DMS79 treated with DMSO at 0.1 percent for 48 hours (cell line): ENCODE measurements at places on chromosomes 3 and 15.

DNA sequence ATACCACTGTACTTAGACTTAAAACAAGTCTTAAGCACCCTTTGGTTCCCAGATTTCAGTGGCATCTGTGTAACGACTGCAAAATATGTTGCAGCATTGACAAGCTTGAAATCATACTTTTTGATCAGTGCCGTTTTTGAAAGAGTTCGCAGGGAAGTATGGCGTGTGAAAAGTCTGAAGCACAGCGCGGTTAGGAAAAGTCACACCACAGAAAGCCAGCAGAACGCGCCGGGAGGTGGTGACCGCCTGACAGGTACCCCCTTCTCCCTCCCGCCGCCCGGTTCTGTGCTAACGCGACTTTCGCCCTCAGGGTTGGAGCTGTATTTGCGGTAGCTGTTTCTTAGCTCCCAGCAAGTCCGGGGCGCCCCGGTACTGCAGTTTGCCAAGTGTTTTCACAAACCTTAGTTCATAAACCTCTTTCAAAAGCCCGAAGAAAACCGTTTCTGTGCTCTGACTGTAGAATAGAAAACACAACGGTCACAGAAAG, 481 bp upstream of the CRYBG3 start:
- DNase-seq: peak; percentile 83

DNA sequence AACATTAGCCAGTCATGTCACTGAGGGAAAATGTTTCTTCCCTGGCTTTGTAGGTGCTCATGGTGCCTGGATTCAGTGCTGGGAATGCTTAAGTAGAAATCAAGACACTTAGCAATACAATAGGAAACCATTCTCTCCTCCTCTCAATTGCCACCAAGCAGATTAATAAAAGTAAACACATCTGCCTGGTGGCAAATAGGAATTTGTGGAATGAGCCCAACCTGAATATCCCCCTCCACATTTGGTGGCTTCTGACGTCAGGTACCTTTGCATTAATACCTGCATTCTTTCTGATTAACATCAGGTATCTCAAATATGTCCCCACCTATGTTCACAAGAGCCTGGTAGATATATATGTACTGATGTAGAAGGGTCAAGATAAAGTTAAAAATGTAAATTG, 42.7 kb downstream of the PPP2R3A start:
- DNase-seq: no peak

- DNase-seq: no peak
Observed at GRCh38 chr3:16502347-16502908, 11.1 kb downstream of the RFTN1 start.

DNA sequence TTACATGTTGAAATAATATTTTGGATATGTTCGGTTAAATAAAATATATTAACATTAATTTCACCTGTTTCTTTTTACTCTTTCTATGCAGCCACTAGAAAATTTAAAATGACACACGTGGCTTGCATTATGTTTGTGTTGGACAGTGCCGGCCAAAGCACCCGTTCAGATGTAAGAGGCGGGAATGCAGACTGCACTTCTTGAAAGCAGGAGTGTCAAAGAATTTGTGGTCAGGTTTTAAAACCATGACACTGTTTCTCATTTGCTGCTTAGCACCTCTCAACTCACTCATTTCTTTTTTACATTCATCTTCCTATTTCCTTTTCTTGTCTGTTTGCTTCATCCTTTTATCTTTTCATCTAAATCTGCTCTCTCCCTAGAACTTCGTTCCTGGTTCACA, 35.3 kb upstream of the MINAR1 start:
- DNase-seq: no peak

DNA sequence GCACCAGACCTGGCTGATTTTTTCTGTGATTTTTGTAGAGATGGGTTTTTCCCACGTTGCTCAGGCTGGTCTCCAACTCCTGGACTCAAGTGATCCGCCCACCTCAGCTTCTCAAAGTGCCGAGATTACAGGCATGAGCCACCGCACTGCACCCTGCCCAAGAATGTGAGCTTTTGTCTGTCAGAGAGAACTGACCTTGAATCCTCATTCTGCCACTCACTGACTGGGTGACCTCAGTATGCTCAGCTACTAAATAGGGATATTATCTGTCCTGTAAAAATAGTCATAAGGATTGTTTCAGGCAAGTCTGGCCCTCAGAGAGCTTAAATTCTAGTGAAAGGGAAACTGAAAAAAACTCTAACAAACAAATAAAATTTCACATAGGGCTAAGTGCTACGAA, 2.1 kb upstream of the RFT1 start:
- no peak for DNase-seq

DNA sequence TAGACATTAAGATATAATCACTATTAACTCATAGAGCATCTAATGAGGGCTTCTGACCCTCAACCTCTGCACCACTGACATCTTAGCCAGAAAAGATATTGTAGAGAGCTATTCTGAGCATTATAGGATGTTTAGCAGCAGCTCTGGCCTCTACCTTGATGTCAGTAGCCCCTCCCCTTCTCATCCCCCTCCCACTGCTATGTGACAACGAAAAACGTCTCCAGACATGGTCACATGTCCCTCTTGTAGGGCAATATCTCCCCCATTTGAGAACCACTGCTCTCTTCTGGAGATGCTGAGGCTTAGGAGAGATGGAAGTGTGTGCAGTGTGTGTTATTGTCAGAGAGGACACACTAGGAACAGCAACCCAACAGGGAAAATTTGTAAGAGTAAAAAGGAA, 242.3 kb downstream of the FEZF2 start:
- DNase-seq: no peak

GRCh38 chr15:65907661-65908060, 38.4 kb downstream of the RAB11A start:
- no peak for DNase-seq

- DNase-seq: no peak
Observed at GRCh38 chr3:67723863-67724262, 69.5 kb upstream of the SUCLG2 start.

GRCh38 chr3:144564011-144564410, 592.4 kb downstream of the DIPK2A start:
- DNase-seq: no peak

DNA sequence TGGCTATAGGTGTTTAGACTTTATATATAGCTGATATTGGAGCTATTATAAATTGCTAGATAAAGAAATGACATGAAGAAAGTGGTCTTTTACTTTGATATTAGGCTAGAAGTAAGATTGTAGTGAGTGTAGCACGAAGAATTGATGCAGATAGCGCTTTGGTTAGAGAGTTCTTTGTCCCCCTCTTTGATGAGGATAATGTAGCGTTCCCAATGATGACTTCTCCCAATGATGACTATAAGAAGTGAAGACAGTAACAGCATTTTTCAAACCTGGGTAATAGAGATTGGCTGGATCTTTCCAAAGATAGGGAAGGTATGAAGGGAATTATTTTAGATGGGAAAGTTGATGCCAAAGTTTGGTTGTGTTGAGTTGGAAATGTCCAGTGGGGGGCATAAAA, 4.3 kb downstream of the MINDY2 start:
- no peak for DNase-seq

DNA sequence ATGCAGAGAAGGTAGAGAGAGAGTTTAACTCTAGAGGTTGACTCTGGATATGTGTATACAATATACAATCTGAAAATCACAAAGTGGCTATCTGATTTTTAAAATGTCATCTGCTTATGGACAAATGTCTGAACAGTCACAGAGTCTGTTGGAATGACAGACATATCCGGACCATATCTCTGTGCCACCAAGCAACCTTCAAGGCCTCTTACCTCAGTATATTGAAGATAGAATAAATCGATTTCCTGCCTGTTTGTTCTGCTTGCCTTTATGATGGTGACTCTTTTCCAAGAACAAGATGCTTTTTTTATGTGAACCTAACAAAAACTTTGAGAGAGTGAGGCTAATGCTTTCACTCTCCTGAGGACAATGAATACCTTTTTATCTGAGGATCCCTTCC, 151.1 kb downstream of the RBPMS2 start:
- DNase-seq: no peak

DNA sequence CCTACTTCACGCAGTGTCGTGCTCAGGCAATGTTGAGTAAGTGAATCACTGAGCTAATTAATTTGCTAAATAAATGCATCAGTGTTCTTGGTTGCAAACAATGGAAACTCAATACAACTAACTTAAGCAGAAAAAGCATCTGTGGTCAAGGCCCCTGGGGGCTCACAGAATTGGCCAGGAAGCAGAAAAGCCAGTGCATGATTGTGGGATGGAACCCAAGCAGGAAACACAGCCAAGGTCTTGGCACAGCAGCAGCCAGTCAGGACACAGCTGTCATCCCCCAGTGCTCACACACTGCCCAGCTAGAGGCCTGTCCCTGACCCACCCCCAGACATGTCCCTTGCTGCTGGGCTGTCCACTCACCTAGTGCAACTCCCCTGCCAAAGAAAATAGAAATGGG, 85.9 kb downstream of the AQP9 start:
- DNase-seq: no peak

GRCh38 chr3:195021692-195022091, 249.3 kb downstream of the XXYLT1 start:
- no peak for DNase-seq

DNA sequence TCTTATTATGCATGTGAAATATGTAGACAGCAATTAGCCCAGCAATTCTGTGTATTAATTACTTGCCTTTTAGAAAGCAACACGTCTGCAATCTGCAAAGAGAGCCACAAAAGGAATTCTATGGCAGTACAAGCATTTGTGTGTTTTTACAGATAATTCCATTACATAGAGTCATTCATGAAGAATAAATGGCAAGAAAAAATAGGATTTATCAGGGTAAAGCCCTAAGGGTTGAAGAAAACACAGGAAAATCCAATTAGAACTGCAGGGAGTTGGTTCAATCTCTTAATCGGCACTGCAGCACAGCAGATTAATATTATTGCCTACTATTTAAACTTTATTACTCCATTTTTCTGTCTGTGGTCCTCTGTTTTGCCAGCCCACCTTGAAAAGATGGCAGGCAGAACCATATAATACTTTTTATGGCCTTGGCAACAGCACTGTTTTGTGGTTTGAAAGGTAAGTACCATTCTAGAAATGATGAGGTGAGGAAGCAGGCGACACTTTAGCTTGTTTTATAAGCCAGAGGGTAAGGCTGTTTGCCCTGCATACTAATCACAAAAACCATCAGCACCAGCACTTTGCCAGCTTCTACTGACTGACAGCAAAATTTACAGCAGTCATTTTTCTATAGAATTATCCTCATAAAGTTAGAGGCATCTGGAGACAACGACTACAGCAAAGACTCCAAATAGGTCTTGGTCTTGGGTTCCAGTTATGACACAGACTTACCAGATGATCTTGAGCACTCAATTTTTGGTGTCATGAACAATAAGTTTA, 638.2 kb upstream of the NAALADL2 start:
- DNase-seq: no peak

DNA sequence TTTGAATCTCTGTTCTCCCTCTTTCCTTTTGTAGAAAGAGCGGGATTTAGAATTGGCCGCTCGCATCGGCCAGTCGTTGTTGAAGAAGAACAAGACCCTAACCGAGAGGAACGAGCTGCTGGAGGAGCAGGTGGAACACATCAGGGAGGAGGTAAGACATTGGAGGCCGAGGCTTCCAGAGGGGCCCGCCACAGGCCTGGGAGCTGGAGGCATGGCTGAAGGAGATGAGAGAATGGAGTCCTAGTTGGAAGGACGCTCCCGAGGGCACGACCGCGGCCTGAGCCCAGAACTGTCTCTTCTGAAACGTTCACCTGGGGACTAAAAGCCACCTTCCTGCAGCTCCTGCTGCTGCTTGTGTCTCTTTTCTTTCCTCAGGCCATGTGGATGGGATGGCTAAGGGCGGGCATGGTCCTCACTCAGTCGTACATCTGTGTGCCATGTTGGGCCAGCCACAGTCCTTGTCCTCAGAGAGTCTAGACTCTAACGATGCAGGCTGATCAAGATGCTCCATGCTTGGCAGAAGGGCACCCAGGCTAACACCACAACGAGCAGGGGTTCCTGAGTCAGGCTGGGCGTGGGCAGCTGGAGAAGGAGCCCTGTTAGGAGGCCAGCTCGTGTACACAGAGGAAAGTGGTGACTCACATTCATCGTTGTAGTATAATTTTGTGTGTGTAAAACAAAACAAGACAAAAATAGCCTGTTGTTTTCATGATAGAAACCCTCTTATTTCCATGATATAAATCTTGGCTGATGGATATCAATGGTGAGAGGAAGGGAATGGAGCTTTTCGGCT, 81.1 kb downstream of the CCK start:
- DNase-seq: no peak
